NCI-H1694 treated with DMSO at 0.1 percent for 48 hours (cell line): ENCODE measurements at places on chromosomes 3 and 15.

DNA sequence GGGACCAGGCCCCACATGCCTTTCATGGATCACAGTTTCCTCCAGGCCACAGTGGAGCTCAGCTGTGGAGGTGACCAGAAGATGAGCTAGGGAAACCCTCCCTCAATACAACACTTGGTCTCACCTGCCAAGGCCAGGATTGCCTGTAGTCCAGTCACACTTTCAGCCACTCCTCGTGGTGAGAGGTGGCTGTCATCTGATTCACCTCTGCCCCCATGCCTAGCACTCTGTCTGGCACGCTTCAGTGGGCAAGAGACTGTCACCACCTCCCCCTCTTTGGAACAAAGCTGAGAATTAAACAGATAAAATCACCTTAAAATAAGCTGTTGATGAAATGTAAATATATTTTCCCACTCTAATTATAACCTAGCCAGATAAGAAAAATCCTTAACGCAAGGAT lies 4.0 kb upstream of the IL17RD start:
- no peak for DNase-seq

GRCh38 chr15:51754267-51754666 lies 2.9 kb downstream of the TMOD2 start:
- no peak for DNase-seq

GRCh38 chr3:13479332-13479581 lies 849 bp upstream of the HDAC11 start:
- no peak for DNase-seq

- peak; percentile 13 for DNase-seq
Observed at GRCh38 chr3:125480656-125481374, 39.2 kb downstream of the SNX4 start.

GRCh38 chr3:113828600-113828999 lies 10.0 kb upstream of the GRAMD1C start:
- DNase-seq: no peak

DNA sequence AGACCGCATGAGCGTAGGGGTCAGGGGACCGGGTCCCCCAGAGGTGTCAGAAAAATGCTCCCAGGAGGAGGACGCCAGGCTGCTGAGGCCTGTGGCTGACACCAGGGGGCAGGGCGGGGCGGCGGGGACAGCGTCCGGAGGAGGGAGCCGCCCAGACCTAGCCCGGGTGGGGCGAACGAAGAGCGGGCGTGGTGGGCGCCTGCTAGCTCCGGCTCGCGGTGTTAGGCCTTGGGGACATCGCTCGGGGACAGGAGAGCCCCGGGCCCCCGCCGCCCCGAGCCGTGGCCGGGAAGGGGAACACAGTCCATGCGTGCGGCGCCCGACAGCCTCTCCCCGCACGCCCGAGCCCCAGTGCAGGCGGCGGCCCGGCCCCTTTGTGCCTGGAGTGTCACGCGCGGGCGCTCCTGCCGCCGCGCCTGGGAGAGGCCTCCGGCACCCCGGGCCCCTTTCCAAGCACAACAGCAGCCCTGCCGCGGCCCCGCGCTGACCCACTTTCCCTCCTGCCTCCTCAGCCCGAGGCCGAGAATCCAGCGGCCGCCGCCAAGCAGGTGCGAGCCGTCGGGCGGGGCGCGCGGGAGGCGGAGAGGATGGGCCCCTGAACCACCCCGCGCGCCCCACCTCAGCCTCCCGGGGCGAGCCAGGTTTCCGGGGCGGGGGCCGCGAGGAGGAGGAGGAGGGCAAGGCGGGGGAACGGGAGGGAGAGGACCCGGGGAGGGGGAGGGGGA lies 111.0 kb upstream of the KLF13 start:
- DNase-seq: peak; percentile 8

- peak; percentile 8 for DNase-seq
Observed at GRCh38 chr15:43204016-43204901, 16.6 kb downstream of the EPB42 start.

DNA sequence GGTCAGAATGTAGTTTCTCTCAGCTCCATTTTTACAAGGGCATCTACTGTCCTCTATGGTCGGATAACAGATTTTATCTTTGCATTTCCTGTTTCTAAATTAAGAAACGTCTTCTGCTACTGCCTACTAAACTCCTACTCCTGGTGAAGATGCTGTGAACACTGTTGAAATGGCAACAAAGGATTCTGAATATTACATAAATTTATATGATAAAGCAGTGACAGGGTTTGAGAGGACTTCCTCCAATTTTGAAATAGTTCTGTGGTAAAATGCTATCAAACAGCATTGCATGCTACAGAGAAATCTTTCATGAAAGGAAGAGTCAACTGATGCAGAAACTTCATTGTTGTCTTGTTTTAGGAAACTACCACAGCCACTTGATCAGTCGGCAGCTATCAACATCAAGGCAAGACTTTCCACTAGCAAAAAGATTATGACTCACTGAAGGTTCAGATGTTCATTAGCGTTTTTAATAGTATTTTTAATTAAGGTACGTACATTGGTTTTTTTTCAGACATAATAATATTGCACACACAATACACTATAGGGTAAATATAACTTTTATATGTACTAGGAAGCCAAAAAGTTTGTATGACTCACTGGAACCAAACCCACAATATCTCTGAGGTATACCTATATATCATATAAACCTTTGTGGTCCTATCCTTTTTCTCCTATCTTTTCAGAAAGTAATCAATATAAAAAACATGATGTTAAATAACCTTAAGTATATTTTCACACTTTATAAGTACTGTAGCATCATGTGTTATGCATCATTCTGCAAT lies 156.1 kb downstream of the STAG1 start:
- no peak for DNase-seq

DNA sequence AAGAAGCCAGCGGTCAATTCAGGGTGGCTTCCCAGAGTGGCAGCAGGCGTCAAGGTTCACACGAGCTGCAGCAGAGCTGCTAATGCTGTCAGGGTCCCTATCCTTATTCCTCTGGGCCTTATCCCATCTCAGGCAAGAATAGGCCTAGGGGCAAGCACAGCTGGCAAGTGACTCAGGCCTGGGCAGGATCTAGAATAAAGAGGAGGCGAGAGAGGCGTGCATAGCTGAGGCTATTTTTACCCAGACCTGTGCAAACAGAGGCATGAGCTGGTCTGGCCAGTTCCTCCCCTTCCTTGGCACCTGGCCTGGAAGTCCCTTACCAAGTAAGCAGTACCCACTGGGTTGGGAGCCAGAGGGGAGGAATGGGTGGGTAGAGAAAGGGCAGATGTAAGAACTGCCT lies 12.2 kb upstream of the VIPR1 start:
- DNase-seq: no peak

- DNase-seq: no peak
Observed at GRCh38 chr3:140091143-140091542, 156.2 kb downstream of the CLSTN2 start.

DNA sequence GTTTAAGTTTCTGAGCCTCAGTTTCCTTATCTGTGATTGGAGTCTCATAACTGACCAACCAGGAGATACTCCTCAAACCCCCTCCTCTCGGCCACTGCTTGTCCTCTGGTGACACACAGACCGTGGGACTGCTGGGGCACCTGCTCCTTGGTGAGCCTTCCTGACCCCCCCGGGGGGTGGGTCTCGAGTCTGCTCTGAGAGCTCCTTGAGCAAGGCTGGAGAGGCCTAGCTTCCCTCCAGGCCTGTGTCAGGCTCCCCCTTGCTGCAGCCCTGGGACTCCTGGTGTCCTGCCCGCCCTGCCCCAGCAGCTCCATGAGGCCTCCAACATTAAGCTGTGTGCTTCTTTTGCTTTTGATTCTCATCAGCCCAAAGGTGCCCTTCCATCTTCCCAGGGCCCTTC lies 27.7 kb downstream of the SRPRB start:
- DNase-seq: no peak

DNA sequence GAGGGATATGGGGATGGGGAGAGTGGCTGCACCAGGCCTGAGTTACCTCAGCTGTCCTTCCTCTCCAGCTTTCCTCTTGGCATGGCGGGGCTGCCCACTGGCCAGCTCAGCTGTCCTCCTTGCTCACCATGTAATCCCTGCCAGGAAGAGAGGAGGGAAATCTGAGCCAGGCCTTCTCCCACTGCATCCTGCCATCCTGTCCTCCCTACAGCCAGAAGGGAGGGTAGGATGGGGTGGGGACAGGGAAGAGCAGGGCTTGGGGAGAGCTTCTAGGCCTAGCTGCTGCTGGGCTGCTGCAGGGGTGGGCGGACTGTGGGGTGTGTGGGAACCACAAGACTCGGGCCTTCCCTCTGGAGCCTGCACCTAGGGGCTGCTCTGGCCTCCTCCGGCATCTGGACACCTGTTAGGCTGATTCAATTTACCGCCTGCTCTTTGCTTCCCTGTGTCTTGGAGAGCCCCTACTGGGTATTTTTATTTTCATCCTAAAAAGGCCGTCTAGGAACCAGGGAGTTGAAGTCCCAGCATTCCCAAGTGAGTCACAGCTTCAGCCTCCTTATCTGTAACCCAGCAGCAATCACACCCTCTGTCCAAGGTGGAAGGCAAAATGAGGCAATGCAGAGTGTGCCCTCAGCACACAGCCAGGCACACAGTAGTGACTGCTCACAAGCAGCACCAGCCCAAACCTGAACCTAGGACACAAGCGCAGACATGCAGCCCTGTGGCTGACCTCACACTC lies 13.1 kb upstream of the KY start:
- no peak for DNase-seq

DNA sequence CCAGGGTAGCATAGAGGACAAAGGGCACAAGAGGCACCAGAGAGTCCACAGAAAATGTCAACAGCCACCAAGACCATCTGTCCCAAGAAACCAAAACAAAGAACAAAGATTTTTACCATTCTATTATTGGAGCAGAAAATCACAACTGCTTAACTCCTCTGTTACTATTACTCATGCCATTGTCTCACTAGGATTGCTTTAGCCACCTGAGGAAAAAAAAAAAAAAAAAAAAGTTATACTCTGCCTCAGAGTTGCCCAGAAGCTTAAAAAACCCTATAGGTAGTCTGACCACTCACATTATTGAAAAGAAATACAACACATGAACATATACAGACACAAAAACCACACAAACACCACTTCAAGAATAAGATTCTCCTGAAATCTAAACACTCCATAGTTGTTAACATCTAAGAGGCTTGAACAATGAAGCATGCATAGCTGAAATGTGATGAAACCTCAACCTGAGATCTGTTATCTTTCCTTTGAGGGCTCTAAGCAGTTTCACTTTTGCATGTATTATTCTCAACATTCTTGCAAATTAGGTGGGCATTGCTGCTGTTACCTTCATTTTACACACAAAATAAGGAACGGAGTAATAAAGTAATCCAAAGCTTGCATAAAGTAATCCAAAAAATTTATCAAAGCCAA lies 85.4 kb downstream of the IGSF11 start:
- no peak for DNase-seq

DNA sequence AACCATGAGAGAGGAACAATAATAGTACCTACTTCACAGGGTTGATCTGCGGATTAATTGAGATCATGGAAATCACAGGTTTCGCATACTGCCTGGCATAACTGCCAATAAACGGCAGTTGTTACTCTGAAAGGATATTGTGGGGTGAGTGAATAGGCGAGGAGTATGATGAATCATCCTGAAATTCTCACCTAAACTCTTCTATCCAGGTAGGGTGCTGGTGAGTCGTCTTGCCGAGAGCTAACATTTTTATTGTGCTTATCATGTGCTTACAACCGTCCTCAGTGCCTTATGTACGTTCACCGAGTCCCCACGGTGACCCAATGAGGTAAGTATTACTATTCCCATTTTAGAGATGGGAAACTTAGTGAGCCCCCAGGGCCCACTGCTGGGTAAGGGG lies 52.4 kb upstream of the SRGAP3 start:
- DNase-seq: no peak

- DNase-seq: no peak
Observed at GRCh38 chr15:67862750-67863441, 23.1 kb upstream of the RNU6-1 start.

DNA sequence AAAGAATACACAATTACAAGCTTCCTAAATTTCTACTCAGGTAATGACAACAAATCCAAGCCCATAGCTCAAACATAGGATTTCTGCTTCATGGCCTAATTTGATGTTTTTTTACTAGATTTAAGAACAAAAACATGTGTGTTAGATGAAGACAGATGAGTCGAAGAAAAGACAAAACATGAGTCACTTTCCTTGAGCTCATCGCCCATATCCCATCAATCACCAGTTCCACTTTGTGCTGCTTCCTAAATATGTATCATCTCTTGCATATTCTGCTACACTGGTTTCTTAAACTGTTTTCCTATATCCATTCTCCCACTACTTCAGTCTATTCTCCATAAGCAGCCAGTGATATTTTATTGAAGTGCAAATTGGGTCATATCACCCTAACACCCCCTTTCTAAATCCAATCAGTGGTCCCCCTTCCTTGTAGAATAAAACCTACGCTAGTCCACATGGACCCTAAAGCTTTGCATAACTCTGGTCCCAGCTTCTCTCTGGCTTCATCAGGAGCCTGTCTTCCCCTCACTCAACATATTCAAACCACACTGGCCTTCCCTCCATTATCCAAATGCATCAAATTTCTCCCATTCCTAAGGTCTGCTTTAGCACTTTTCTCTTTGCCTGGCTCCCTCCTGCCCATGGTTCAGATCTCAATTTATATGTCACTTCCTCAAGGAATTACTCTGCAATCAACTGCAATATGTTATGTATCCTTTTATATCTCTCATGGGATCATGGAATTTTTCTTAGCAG lies 1033.9 kb downstream of the FHIT start:
- DNase-seq: no peak

DNA sequence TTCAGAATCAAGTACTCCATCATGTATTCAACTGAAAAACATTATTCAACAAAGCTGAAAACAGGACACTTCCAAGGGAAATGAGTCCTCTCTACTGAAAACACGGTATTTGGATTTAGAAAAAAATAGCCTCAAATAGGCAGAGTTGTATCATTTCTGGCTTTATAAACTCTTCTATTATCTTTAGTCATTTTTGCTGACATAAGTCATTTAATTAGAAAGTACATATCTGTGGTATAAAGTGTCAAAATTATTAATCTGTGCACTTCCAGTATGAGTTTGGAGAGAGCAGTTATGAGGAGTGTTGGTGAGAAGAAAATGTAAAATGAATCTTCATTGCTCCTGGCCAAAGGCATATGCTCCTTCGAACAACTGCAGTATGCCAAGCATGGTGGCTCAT lies 59.3 kb downstream of the INO80 start:
- no peak for DNase-seq

GRCh38 chr3:24588629-24589512 lies 94.2 kb upstream of the THRB start:
- no peak for DNase-seq

GRCh38 chr3:186506857-186507256 lies 37.3 kb downstream of the CRYGS start:
- DNase-seq: no peak

DNA sequence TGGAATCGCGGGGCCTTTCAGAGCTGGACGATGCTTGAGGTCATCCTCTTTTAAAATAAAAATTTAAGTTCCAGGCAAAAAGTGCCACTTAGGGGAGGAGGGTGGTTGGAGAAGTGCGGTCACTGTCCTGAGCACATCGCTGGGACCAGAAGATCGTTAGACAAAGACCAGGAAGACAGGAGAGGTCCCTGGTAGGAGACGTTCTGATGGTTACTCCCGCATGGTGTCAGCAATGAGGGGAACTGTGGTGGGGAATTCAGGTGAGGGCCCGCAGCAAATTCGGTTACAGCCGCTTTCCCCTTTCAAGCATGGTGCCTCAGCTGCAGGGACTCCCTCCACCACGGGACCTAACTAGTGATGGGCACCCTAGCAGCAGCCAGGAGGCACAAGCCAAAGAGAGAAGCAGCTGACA lies 1.0 kb upstream of the ISY1 start:
- DNase-seq: no peak
